Thymus (tissue), 14 donors: ENCODE measurements at places on chromosomes 7 and 10. TPM values are rescaled to one million over a fixed set of nuclear protein-coding genes. Genes with fewer than 3 reads are reported as not detected.

- no peaks in the 10 kb centered on the region for H3K27me3 ChIP-seq
- no peak overlapping the region for H3K27ac ChIP-seq
Observed at GRCh38 chr10:71255808-71256660, 43.7 kb downstream of the UNC5B start.

Gene CPVL
- total RNA-seq, result 125 TPM

Gene PRKAR1B
- total RNA-seq, result 15.4 TPM

DNA sequence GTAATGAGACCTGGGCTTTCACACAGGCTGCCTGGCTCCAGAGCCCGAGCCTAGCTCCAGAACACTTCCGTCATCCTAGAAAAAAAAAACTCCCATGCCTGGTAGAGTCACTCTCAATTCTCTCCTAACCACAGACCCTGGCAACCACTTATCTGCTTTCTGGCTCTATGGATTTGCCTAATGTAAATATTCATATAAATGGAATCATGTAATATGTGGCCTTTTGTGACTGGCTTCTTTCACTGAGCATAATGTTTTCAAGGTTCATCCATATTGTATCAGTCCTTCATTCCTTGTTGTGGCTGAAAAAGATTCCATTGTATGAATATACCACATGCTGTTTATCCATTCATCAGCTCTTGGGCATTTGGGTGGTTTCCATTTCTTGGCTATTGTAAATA lies 167.7 kb upstream of the MKLN1 start:
- no peaks in the 10 kb centered on the region for H3K27me3 ChIP-seq
- no peaks in the 10 kb centered on the region for H3K36me3 ChIP-seq
- no peak overlapping the region for H3K4me3 ChIP-seq
- no peak for DNase-seq
- H3K27ac ChIP-seq, result no peak overlapping the region

Gene AGR3
- not detected for total RNA-seq
